ENCODE measurements at places on chromosomes 13 and 19.

DNA sequence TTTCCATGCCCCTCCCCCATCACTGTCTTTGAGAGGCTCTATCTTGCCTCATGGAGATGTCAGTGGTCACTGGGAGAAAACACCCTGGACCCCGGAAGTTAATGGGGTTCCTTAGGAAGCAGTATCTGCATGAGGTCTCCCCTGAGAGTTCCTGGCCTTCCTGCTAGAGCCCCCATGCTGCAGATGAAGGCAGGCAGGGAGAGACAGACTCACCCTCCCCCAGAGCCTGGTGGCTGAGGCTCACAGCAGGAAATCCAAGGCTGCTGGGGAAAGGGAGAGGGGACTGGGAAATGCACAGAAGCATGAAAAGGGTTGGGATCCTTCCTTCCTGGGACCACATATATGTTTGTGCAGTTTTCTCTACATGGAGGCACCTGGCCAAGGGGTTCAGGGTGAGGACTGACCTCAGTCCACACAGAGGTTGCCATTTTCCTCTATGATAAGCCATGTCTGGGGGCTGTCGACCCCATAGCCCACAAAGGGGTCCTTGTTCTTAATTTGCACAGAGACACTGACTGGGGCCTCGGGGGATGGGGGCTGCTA, 95.4 kb downstream of the RNASEH2B start:
- H3K36me3 ChIP-seq, result no peaks in the 10 kb centered on the region
- DNase-seq, result no peak

DNA sequence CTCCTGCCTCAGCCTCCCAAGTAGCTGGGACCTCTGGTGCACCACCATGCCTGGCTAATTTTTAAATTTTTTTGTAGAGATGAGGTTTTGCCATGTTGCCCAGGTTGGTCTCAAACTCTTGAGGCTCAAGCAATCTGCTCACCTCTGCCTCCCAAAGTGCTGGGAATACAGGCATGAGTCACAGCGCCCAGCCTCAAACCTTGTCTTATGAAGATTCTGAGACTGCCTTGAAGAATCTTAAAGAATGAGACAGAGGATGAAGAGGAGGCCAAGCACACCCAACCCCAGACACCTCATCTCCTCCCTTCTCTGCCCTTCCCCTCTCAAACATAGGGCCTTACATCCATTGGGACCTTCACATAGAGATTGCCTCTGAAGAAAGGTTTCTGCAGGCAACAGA, 179.7 kb downstream of the ABCC4 start:
- DNase-seq, result no peak
- H3K4me1 ChIP-seq, result peaks cover 10% of the 10 kb centered on the region
- no peaks in the 10 kb centered on the region for H3K27me3 ChIP-seq
- peaks cover 64% of the 10 kb centered on the region for H3K36me3 ChIP-seq

DNA sequence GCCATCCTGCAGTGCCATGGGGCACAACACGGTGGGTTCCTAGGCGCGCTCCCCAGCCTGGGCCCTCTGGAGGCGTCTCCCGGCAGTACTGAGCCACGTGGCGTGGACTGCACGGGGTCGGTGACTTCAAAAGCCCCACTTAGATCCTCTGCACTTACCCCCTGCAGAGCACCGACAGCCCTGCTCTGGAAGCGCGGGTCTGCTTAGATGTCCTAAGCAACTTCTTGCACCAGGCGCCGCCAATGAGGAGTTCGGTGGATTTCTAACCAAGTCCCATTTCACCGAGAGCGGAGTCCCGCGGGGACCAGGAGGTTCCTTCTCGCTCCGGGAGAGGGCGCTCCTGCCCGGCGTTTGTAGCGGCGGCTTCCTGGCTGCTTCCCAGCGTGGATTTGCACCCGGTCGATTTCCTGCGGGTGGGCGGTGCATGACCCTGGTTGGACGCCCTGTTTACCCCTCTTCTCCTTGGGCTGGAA, 25.2 kb upstream of the ZNF845 start:
- H3K4me3 ChIP-seq, result no peak overlapping the region
- H3K27ac ChIP-seq, result no peak overlapping the region
- peak; percentile 31 for DNase-seq
- H3K36me3 ChIP-seq, result peaks cover 5% of the 10 kb centered on the region
- H3K4me1 ChIP-seq, result peaks cover 1% of the 10 kb centered on the region

DNA sequence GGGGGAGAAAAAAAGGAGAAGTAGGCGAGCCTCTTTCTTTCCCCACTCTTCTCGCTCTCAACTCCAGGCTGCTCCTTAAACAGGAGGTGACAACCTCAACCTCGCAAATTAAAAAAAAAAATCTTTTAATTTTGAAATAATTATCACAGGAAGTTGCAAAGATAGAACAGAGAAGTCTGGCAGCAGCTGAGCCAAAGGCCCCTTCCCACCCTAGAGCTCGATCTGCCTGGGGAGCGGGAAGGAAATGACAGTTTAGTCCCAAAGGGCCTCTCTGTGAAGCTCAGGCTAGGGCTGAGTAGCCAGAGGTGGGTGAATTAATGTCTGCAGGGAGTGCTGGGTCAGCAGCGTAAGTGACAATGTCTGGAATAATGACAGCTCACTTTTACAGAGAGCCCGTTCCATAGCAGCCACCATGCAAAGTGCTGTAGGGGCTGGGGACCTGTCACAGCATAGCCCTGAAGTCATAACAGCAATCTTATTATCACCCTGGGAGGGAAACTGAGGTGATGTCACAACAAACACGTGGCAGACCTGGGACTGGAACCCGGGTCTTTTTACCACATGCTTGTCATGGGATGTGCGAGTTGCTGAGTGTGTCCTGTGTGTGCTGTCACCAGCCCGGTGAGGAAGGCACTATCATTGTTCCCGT, 8.8 kb upstream of the CD22 start:
- DNase-seq, result no peak
- no peak overlapping the region for H3K4me3 ChIP-seq
- no peaks in the 10 kb centered on the region for H3K36me3 ChIP-seq
- peaks cover 9% of the 10 kb centered on the region for H3K27me3 ChIP-seq
- H3K27ac ChIP-seq, result no peak overlapping the region

GRCh38 chr19:13707915-13708314, 56.4 kb upstream of the MRI1 start:
- peaks cover 30% of the 10 kb centered on the region for H3K27me3 ChIP-seq
- H3K27ac ChIP-seq, result no peak overlapping the region
- no peak for DNase-seq
- H3K4me3 ChIP-seq, result no peak overlapping the region
- no peaks in the 10 kb centered on the region for H3K4me1 ChIP-seq

DNA sequence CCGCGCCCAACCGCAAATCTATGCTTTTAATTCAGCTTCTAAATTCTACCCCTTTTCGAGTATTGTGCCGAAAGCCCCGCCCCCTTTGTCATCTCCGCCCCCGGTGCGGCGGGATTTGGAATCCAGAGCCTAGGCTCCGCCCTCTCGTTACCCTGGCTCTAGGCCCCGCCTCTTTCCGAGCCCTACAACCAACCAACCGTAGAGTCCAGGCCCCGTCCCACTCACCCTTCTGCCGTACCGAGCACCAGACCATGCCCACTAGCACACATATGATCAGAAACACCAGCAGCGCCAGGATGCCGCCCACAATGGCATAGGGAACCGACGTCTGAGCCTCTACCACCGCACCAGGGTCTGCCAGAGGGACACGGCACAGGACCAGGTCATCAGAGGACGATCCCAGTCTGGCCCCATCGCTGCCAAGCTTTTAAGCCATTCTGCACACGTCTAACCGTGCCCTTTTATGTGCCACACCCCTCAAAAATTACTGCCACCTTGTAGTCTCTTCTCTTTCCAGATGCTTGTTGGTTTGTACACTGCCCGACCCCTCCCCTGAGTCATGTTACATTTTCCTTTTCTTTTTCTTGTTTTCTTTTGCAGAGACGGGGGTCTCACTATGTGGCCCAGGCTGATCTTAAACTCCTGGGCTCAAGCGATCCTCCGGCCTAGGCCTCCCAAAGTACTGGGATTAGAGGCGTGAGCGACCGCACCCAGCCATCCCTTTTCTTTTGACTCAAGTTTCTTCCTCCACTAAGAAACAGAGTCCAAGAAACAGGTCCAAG, 4.7 kb upstream of the ZNF428 start:
- H3K27ac ChIP-seq, result no peak overlapping the region
- DNase-seq, result no peak
- peaks cover 15% of the 10 kb centered on the region for H3K27me3 ChIP-seq
- H3K4me1 ChIP-seq, result peaks cover 30% of the 10 kb centered on the region

DNA sequence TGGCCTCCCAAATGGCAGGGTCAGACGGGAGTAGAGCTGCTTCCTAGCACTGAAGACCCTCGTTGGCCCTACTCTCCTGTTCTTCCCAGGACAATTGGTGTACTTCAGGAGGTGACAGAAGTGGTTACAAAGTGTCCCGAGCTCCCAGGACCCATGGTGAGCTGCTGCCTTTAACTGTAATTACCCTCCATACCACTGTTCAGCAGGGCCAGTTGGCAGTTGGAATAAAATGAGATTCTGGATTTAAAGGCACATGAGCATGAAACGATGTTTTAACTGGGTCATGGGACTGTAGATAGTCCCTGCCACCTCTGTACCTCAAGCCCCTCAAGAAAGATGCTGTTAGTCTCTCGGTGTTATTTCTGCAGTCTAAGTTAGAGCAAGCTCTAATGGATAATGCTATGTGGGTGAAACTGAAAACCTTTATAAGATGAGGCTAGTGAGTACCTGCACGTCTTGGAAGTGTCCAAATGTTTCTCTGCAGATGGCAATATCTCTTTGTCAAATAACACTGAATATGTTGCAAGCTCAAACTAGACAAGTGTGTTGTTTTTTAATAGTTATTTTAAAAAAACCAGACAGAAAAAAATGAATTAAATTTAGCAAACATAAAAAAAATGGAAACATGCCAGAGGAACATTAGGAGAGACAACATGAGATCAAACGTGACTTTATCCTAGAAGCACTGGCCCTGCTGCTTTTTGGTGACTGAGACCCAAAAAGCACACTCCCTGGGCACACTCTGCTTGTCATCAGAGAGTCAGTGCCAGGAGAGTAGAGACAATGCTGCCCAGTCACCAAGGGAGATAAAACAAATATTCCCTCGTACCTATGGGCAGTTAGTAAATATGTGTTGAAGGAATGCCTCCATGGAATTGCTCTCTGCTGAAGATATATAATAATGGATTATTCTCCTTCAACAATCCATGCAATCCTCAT, 266.3 kb downstream of the LMO7 start:
- H3K36me3 ChIP-seq, result no peaks in the 10 kb centered on the region
- no peak overlapping the region for H3K27ac ChIP-seq
- no peak for DNase-seq

GRCh38 chr13:23848019-23848418, 41.2 kb downstream of the MIPEP start:
- H3K27me3 ChIP-seq, result no peaks in the 10 kb centered on the region
- H3K4me1 ChIP-seq, result peaks cover 11% of the 10 kb centered on the region
- no peak overlapping the region for H3K27ac ChIP-seq
- peaks cover 32% of the 10 kb centered on the region for H3K36me3 ChIP-seq
- H3K4me3 ChIP-seq, result no peak overlapping the region

GRCh38 chr19:35978832-35979365, 16.1 kb upstream of the SDHAF1 start:
- H3K4me1 ChIP-seq, result no peaks in the 10 kb centered on the region
- no peak overlapping the region for H3K27ac ChIP-seq
- no peaks in the 10 kb centered on the region for H3K36me3 ChIP-seq
- peaks cover 47% of the 10 kb centered on the region for H3K27me3 ChIP-seq
- H3K4me3 ChIP-seq, result no peak overlapping the region
- DNase-seq, result no peak

DNA sequence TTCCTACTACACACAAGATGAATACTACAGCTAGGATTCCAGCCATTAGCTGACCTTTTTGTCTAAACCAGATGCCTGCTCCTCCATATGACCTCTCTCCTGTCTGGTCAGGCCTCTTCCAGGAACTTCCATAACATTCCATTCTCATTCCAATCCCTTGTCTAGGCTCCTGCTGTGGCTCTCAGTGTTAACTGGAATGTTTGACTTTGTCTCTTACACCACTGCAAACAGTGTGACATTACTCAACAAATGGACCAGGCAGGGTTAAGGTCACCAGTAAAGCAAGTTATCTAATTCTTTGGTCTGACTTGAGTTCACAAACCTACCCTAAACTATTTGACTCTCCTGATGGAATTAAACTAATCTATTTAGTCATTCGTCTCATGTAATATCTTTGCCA, 2.1 kb upstream of the GPC6 start:
- no peaks in the 10 kb centered on the region for H3K36me3 ChIP-seq
- no peak overlapping the region for H3K27ac ChIP-seq
- DNase-seq, result no peak
- H3K4me3 ChIP-seq, result no peak overlapping the region

- no peak overlapping the region for H3K4me3 ChIP-seq
- H3K36me3 ChIP-seq, result peaks cover 9% of the 10 kb centered on the region
- H3K27ac ChIP-seq, result no peak overlapping the region
- peaks cover 44% of the 10 kb centered on the region for H3K4me1 ChIP-seq
- DNase-seq, result no peak
Measured at GRCh38 chr13:44272692-44273091, 100.9 kb upstream of the SERP2 start.

DNA sequence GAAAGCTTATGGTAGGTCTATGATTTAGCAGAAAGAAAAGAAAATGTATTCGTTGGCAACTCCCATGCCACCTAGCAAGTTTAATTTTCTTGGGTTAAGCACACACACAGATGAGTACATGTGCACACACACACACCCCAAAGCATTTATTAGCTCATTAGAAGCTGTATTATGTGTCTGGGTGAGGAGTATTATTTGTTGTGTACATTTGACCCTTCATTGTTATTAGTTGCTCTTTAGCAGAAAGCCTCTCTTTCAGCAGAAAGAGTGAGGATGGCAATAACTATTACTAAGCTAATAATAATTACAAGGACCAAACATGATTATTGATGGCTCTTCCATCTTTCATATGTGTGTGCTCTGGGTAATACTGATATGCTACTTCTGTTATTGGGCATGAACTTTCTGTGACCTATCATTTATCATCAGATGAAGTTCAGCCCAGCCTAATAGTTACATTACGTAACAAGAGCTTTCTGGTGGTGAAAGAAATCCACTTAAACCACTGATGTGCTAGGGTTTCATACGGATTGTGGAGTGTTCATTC, 177.4 kb upstream of the OBI1 start:
- no peak for DNase-seq
- H3K4me1 ChIP-seq, result no peaks in the 10 kb centered on the region
- no peak overlapping the region for H3K4me3 ChIP-seq
- peaks cover 3% of the 10 kb centered on the region for H3K27me3 ChIP-seq

- peaks cover 40% of the 10 kb centered on the region for H3K4me1 ChIP-seq
- peaks cover 54% of the 10 kb centered on the region for H3K36me3 ChIP-seq
- peak overlapping the region; percentile 92 for H3K27ac ChIP-seq
- H3K27me3 ChIP-seq, result no peaks in the 10 kb centered on the region
- H3K4me3 ChIP-seq, result peak overlapping the region; percentile 80
- peak; percentile 46 for DNase-seq
Measured at GRCh38 chr19:19062454-19063182, 1.2 kb upstream of the SLC25A42 start.

GRCh38 chr13:49649963-49650312, 21.6 kb downstream of the ARL11 start:
- H3K27ac ChIP-seq, result no peak overlapping the region
- no peak for DNase-seq
- no peaks in the 10 kb centered on the region for H3K36me3 ChIP-seq
